ENCODE measurements at places on chromosomes 3 and 15. TPM values are rescaled to one million over a fixed set of nuclear protein-coding genes. Genes with fewer than 3 reads are reported as not detected.
A peak's percentile ranks its signal among the peaks of the same experiment; 100 is the strongest.

DNA sequence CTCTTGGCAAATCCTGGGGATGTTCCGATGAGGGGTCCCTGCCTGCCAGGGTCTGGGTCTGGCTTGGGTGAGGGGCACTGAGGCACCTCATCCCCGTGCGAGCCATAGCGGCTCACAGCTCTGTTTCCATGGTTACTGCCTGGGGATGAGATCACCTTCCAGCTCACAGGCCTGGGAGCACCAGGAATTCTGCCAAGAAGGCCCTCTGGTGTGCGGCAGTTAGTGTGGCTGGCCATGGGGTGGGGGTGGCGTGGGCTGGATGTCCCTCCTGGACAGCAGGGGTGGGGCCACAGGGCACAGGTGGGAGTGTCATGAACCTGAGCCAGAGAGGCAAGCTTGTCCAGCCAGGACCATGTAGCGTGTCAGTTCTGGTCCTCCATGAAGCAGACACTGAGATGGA is 22.1 kb upstream of the PRR23E start:
- DNase-seq: no peak
- no peak overlapping the region for H3K4me3 ChIP-seq
- peaks cover 8% of the 10 kb centered on the region for H3K27me3 ChIP-seq
- no peaks in the 10 kb centered on the region for H3K4me1 ChIP-seq

DNA sequence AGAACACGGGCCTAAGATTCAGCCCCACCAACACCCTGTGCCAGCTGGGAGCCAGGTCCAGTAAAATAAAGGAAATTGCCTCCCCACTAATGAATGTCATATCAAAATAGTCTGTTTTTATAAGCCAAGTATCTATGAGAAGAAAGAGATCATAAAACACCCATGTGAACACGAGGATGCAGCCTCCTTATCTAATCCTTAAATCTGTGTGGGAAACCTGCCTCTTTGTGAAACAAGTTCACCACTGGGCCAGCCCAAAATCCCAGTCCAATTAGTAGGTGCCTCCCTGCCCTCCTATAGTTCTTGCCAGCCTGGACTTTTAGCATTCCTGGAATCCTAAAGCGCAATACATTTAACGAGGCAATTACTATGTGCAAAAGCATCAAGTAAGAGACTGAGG is 42.0 kb downstream of the SCAPER start:
- DNase-seq: no peak
- H3K27ac ChIP-seq: no peak overlapping the region
- H3K4me3 ChIP-seq: no peak overlapping the region
- H3K27me3 ChIP-seq: no peaks in the 10 kb centered on the region
- H3K36me3 ChIP-seq: no peaks in the 10 kb centered on the region
- no peaks in the 10 kb centered on the region for H3K4me1 ChIP-seq

Gene NCEH1
- total RNA-seq: 97.7 TPM

- no peak for DNase-seq
- no peak overlapping the region for H3K27ac ChIP-seq
- H3K27me3 ChIP-seq: no peaks in the 10 kb centered on the region
These were observed 270.5 kb upstream of the ADAMTS9 start for GRCh38 chr3:64958199-64958843.

- no peaks in the 10 kb centered on the region for H3K4me1 ChIP-seq
- H3K27me3 ChIP-seq: no peaks in the 10 kb centered on the region
- H3K27ac ChIP-seq: no peak overlapping the region
- no peaks in the 10 kb centered on the region for H3K36me3 ChIP-seq
These were observed 289.5 kb upstream of the RGMA start for GRCh38 chr15:93378558-93378957.

GRCh38 chr3:114122027-114122709 is 56.7 kb downstream of the DRD3 start:
- peaks cover 15% of the 10 kb centered on the region for H3K4me1 ChIP-seq
- no peak for DNase-seq
- H3K4me3 ChIP-seq: no peak overlapping the region
- H3K36me3 ChIP-seq: no peaks in the 10 kb centered on the region
- H3K27ac ChIP-seq: peak overlapping the region; percentile 39

DNA sequence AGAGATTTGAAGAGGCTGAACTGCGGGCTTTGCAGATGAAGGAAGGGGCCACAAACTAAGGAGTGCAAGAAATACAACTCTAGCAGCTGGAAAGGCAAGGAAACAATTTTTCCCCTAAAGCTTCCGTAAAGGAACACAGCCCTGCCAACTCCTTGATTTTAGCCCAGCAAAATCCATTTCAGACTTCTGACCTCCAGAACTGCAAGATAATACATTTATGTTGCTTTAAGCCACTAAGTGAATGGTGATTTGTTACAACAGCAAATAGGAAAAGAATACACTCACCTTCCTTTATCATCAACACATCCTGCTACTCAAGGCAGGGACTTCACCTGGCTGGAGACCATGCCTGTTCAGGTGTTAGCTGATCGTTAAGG is 119.3 kb upstream of the NR2E3 start:
- no peak for DNase-seq
- H3K4me3 ChIP-seq: no peak overlapping the region
- H3K27me3 ChIP-seq: no peaks in the 10 kb centered on the region
- H3K27ac ChIP-seq: peak overlapping the region; percentile 71
- no peaks in the 10 kb centered on the region for H3K36me3 ChIP-seq

- no peaks in the 10 kb centered on the region for H3K27me3 ChIP-seq
- no peak overlapping the region for H3K4me3 ChIP-seq
- no peaks in the 10 kb centered on the region for H3K4me1 ChIP-seq
- DNase-seq: no peak
- no peaks in the 10 kb centered on the region for H3K36me3 ChIP-seq
These were observed 576.9 kb downstream of the TUSC7 start for GRCh38 chr3:117286488-117286887.

- H3K27ac ChIP-seq: peak overlapping the region; percentile 20
- no peak overlapping the region for H3K4me3 ChIP-seq
- peaks cover 10% of the 10 kb centered on the region for H3K4me1 ChIP-seq
- no peak for DNase-seq
- H3K36me3 ChIP-seq: no peaks in the 10 kb centered on the region
These were observed 54.7 kb downstream of the QTRT2 start for GRCh38 chr3:114111060-114111770.

Gene ZMYND10
- total RNA-seq: 32.8 TPM

Gene ADAMTS7
- total RNA-seq: 5.3 TPM

DNA sequence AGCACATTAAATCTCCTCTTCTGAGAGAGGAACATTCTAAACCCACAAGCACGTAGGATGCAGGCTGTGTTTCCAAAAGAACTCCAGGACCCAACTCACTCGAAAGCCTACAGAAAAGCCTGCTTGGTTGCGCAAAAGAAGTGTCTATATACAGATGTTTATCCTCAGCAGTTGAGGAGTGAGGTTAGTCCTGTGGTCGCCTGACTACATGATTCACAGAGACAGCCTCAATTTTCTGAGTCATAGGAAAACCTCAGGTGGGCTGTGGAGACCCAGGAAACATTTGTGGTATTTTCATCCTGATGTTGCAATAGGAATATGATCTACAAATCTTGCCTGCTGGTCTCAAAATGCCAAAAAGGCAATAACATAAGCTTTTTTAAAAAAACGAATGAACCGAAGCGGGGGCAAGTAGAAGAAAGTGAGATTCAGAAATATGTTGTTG is 183.8 kb upstream of the THRB start:
- no peak for DNase-seq
- H3K4me3 ChIP-seq: no peak overlapping the region
- H3K4me1 ChIP-seq: no peaks in the 10 kb centered on the region
- no peaks in the 10 kb centered on the region for H3K27me3 ChIP-seq
- H3K36me3 ChIP-seq: no peaks in the 10 kb centered on the region

- DNase-seq: no peak
- H3K4me1 ChIP-seq: no peaks in the 10 kb centered on the region
- H3K36me3 ChIP-seq: no peaks in the 10 kb centered on the region
- peaks cover 26% of the 10 kb centered on the region for H3K27me3 ChIP-seq
- H3K27ac ChIP-seq: no peak overlapping the region
- H3K4me3 ChIP-seq: no peak overlapping the region
These were observed 95.9 kb upstream of the ATP2B2 start for GRCh38 chr3:10601151-10601856.

GRCh38 chr3:39396690-39397089 is 9.8 kb upstream of the RPSA start:
- H3K4me1 ChIP-seq: no peaks in the 10 kb centered on the region
- no peak overlapping the region for H3K27ac ChIP-seq
- H3K36me3 ChIP-seq: peaks cover 85% of the 10 kb centered on the region

DNA sequence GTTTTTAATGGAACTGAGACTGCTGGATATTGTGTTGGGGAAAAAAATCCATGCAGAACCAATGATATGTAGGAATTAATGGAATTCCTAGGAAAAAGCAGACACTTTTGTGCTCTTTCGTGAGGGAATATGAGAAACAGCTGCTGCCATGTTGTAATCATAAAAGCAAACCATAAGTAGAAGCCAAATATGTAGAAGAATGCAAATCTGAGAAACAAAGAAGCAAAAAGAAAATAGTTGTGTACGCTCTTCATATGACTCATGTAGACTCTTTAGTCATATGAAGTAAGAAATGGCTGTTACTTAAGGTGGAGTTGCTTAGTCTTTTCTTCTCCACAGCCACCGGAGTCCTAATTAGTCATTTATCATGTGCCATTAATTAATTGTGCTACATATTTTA is 298.6 kb upstream of the ZNF717 start:
- no peaks in the 10 kb centered on the region for H3K4me1 ChIP-seq
- no peak overlapping the region for H3K4me3 ChIP-seq
- no peak overlapping the region for H3K27ac ChIP-seq
- no peak for DNase-seq
- no peaks in the 10 kb centered on the region for H3K27me3 ChIP-seq

DNA sequence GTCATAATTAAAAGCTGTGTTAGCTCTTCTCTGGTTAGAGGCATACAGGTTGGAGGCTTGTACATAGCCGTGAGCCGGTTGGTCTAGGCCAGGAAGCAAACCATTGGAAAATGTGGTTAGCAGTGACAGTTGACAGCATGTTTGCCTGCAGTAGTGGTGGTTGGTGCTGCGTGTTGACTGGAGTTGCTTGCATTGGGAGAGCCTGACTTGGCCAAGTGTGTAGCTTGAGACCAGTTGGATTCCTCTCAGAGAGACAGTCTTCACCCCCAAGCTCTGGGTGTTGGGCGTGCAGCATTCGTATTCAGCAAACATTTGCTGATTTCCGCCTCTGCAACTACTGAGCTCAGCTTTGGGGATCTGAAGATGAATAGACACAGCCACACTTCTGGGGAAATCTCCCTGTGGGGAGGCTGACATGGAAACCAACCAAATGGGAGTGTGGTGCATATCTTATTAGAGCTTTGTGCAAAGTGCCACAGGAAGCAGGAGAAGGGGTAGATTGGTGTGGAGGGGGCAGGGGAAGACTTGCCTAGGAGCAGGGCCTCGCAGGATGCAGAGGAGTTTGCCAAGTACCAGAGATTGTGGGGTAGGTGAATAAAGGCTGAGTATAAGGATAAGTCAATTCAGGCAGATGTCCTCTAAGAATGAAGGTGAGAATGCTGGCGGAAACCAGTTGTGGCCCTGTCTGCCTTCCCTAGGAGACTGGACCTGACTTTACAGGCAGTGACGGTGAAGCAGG is 83.5 kb downstream of the IGF1R start:
- H3K4me3 ChIP-seq: no peak overlapping the region
- H3K27ac ChIP-seq: no peak overlapping the region
- no peaks in the 10 kb centered on the region for H3K36me3 ChIP-seq
- H3K4me1 ChIP-seq: peaks cover 43% of the 10 kb centered on the region

Gene FBXL22
- 1.4 TPM for total RNA-seq

Gene CLDN11
- total RNA-seq: 22.4 TPM

Gene SRP14
- 138 TPM for total RNA-seq

Gene CFAP91
- total RNA-seq: 9.0 TPM
